ENCODE measurements at places on chromosomes 16 and 17.

DNA sequence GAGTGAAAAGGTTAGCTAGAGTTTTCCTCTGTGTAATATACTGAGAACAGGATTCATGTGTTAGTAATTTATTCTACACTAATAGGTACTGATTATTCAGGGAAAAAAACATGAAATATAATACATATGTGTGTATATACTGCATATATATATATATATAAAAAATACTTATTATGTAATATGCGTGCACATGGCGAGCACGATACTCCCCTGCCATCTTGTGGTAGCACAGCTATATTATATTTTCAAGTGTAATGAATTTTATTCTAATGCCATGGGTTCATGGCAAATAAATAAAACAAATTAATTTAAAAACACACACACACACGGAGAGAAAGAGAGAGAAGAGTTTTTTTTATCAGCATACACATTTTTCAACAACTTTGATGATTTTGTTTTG is 460.6 kb downstream of the KCNJ2 start:
- DNase-seq: no peak

- DNase-seq: no peak
Observed at GRCh38 chr17:16652847-16653366, 743 bp downstream of the ZNF624 start.

DNA sequence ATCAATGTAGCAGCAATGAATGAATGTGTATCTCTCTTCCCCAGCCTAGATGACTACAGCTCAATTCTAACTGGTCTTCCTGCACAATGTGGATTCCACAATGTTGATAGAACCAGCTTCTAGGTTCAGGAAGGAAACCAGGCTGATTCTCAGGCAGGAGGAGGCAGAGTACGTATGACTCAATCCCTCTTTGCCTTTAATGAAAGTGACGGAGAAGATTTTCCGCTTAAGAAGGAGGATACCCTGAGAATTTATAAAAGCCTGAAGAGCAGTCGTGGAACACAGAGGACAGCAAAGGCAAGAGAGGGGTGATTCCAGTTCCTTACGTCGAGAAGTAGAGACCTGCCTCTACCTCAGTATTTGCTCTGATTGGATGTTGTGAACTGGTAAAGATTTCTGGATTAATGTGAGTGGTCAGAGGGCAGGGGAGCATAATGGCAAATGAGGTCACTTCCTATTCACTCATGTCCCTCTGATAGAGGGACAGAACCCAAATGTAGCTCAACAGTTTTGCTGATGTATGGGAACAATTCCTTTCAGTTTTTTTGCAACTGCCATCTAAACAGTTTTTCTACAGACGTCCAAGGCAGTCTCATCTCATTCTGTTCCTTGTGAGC is 15.0 kb upstream of the SLC16A11 start:
- DNase-seq: no peak

DNA sequence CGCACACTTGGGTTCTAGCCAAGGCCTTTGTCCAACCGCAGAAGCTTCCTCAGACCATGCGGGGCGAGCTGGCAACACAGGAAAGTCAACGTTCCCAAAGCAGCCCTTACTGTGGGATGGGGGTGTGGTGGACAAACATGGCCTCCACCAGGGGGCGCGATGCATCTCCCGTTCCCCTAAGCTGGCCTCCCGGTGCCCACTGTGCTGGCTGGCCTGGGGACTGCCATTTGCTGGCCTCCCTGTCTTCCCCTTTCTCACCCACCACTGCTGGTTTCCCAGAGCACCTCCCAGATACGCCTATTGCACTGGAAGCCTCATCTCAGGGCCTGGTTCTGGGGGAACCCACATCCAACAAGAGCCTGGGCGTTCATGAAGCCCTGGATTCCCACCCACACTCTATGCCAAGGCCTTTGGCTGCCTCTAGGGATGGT is 145.3 kb downstream of the IRF8 start:
- peak; percentile 2 for DNase-seq

DNA sequence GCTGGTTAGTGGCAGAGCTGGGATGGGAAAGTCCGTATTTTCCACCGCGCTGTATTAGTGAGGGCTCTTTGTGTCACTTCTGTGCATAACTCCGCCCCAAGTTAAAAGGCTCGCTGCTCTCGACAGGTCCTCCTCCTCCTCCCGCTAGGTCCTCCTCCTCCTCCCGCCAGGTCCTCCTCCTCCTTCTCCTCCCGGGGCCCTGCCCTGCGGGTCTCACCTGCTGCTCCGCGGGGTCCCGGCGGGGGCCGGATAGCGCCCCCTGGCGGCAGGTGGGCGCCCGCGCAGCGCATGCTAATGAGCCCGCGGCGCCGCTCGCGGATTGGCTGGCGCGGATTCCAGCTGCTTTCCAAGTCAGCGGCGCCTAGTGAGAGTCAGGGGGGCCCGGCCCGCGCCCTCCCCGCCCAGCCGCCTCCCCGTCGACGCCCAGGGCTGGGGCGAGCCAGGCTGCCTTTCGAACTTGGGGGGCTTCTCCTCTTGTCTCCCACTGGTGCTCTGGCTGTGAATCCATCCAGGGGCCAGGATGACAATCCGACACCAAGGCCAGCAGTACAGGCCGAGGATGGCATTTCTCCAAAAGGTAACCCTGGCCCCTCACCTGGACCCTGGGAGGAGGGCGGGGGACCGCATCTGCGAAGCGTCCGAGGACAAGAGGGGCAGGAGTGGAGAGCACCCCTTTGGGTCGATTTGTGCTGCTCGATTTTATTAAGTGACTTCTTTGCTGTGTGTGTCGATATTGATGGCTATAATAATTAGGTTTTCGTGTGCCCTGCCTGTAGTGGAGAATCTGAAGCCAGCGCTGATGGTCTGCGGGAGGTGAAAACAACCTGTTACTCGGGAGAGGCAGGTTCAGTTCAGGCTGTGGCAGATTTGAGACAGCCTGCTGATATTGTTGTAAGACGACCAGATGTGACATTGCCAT is at the start of gene RGS9:
TSS of gene RGS9 (plus strand) at position 350 of the 919 bp plus-strand sequence. CDS start at position 521, 171 bp downstream.
- peak; percentile 85 for DNase-seq

- peak; percentile 75 for DNase-seq
Observed at GRCh38 chr17:42548070-42548837, 4.5 kb upstream of the HSD17B1 start.

DNA sequence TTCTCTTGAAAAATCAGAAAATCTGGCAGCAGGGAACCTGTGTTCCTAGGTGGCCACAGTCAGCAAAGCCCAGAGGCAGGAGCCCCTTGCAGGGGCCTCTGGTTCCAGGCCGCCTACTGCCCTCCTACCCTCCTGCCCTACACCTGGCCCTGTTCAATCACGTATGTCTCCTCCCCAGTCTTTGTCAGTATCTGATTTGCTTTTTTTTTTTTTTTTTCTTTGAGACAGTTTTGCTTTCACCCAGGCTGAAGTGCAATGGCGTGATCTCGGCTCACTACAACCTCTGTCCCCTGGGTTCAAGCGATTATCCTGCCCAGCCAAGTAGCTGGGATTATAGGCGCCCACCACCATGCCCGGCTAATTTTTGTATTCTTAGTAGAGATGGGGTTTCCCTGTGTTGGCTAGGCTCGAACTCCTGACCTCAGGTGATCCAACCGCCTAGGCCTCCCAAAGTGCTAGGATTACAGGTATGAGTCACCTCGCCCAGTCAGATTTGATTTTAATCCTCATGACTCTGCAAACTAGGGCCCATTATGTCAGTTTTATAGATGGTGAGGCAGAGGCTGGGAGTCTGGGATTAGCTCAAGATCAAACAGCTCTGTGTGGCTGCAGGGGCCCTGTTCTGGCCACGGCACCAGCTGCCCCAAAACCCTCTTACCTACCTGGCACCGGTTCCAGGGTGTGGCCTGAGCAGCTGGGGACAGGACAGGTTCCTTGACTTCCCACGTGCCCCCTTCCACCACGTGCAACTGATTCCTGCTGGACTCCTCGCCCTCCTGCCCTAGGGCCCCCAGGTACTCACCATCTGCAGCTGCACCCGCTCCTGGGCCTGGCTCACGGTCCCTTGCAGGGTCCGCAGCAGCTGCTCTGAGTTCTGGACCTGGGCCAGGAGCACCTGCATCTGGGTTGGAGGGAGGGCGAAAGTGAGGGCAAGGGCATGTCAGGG is 14.7 kb downstream of the RABEP2 start:
- DNase-seq: no peak

GRCh38 chr16:84467709-84468108 is 36.8 kb downstream of the MEAK7 start:
- DNase-seq: no peak

- no peak for DNase-seq
Observed at GRCh38 chr17:77829843-77830799, 128.4 kb upstream of the TNRC6C start.

DNA sequence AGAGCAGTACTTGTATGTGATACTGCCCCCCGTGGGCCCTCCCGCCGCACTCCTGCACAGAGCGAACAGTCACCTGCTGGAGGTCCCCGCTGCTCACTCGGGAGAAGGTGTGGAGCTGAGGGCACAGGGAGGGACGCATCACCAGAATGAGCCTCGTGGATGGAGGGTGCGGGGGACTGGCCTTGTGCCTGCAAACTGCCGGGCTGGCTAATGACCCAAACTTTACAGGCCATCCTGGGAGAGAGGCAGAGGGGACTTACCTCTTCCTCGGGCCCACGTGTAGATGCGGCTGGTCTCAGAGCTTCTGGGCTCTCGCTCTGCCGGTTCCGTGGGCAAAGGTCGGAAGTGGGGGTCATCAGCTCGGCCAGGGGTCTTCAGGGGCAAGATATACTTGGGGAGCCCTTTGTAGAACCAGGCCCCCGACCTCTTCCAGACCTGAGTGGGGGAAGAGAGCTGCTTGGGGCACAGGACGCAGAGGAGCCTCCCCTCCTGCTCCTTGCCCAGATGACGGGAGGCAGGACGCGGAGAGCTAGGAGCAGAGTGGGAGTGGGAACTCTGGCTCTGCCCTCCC is 65.5 kb upstream of the DOC2B start:
- DNase-seq: no peak

- no peak for DNase-seq
Observed at GRCh38 chr17:4934173-4934979, 2.3 kb downstream of the GP1BA start.

DNA sequence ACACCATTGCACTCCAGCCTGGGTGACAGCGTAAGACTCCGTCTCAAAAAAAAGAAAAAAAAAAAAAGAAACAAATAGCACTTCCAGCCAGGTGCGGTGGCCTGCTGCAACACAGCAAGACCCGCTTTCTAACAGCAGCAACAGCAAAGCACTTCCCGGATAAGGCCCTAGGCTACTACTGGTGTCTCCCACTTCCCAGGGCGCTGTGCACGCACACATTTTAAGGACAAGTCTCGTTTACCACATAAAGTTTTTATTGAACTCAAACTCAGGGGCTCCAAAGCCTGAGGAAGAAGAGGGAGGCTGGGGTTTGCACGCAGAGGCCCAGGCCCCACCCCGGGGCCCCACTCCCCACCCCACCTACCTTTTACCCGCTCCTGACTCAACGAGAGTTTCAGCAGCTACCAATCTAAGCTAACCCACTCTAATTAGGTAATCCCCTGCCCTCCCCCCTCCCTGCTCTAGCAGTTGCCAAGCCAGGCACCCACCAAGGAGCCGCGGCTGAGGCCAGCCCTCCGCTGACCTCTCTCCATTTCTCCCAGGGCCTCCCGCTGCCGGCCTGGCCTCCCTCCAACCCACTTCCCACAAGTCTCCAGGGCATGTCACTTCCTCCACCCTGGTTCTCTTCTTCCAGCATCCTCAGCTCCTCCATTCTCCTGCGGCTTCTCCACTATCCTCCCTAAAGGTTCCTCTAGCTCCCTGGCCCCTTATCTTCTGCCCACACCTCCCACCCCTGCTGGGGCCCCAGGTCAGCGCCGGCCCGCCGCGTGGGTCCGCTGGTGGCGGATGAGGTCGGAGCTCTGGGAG is 2.4 kb downstream of the ZNF768 start:
- DNase-seq: no peak

GRCh38 chr17:35242158-35242804 is 591 bp upstream of the SLFN5 start:
- peak; percentile 92 for DNase-seq

- no peak for DNase-seq
Observed at GRCh38 chr16:85087899-85088569, 24.2 kb downstream of the CIBAR2 start.

- peak; percentile 41 for DNase-seq
Observed at GRCh38 chr17:77445760-77446532, 305.2 kb downstream of the SEC14L1 start.

GRCh38 chr17:79833744-79834564 is 5.3 kb downstream of the CBX4 start:
- no peak for DNase-seq

- DNase-seq: no peak
Observed at GRCh38 chr16:6341981-6342380, 990.7 kb upstream of the RBFOX1 start.

DNA sequence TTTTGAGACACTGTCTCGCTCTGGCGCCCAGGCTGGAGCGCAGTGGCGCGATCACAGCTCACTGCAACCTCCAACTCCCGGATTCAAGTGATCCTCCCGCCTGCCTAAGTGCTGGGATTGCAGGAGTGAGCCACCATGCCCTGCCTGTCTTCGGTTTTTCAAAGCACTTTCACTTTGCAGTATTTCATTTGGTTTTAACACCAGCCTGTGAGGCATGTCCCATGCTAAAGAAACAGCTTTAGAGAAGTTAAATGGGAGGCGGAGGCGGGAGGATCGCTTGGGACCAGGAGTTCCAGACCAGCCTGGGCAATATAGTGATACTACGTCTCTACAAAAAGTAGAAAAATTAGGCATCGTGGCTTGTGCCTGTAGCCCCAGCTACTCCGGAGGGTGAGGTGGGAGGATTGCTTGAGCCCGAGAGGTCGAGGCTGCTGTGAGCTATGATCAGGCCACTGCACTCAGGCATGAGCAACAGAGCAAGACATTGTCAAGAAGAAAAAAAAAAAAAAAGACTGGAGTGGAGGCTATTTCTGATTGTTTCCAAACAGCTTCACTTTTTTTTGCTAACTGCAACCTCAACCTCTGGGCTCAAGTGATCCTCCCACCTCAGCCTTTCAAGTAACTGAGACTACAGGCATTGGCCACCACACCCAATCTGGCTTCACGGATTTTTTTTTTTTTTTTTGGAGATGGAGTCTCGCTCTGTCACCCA is 1.3 kb downstream of the METTL23 start:
- peak; percentile 33 for DNase-seq

GRCh38 chr16:89420204-89420603 is 70.2 kb downstream of the ANKRD11 start:
- DNase-seq: no peak

GRCh38 chr16:9977333-9977897 is 204.8 kb downstream of the GRIN2A start:
- no peak for DNase-seq

DNA sequence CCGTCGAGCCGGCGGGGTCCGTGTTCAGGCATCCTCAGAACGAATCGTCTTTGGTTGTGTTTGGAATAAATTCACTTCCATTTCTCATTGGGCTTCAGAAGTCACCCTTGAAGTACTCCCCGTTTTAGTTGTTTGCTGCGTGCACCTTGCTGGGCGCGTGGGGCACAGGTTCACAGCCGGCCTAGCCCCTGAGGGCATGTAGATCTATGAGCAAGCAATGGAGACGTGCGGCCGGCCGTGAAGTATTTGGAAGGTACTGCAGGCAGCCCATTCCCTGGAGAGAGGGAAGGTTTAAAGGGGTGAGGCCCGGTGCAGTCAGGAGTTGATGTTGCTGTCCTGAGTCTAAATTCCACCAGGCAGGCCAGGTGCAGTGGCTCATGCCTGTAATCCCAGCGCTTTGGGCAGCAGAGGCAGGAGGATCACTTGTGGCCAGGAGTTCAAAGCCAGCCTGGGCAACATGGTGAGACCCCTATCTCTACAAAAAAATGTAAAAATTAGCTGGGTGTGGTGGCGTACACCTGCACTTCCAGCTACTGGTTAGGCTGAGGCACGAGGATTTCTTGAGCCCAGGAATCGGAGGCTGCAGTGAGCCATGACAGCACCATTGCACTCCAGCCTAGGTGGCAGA is 714 bp downstream of the ACSF3 start:
- DNase-seq: peak; percentile 16

All from CD4-positive, alpha-beta T cell treated with Interleukin-2 at 100 ng/mL for 4 hours (primary cell).